ENCODE measurements at places on chromosomes 12 and 14.

DNA sequence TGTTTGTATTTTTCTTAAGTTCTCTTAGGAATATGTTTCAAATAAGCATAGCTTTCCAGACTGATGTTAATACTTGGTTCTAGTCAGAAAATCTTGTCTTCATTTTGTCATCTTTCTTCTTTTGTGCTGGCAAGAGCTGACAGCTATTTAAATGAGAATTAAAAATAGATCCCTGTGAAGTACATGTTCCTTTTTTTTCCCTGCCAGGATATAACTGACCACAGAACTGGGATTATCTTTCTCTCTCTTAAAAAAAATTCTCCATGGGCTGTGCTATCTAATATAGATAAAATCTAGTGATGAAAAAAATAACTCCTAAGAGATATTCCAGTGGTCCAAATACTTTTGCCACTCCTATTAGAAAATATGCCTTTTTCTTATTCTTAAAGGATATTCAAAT is 163.4 kb downstream of the AKAP6 start:
- no peak for DNase-seq

GRCh38 chr14:55699131-55700057 is 119.4 kb downstream of the KTN1 start:
- DNase-seq = no peak

DNA sequence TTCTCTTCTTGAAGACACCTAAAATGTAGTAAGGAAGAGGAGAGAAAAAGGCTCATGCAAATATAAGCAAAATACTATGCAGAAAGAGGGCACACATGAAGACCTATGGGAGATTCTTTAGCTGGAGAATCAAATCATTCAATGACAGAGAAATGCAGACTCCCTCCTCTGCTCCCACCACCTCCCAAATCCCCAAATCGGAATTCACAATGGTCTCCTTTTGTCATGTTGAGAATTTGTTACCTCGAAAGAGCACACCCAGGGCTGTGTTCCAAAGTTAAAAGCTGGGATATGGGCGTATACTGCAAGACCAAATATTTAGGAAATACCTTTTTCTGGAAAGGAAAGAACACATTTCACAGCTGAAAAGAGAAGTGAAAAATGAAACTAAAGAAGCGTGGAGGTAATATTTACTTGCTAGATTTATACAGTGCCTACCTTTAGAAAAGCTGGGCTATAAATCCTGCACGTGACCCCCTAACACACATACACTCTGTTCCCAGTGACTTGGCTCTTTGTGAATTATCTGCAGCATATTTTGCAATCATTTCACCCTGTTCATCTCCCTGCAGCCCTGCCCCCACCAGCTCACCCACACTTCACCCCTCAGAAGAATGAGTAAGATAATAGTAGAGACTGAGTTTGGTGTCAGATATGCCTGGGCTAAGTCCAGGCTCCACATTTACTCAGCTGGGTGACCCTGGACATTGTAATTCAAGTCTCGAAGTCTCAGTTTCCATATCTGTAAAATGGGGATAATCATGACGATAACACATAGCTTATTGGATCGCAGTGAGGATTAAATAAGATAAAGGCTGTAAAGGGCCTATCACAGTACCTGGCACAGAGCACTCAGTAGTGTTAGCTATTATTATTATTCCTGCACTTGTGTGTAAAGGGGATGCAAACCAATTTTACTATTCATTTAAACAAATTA is 2.9 kb upstream of the CACNA1C start:
- no peak for DNase-seq

- DNase-seq = no peak
These were observed 9.7 kb upstream of the RIC8B start for GRCh38 chr12:106764738-106765137.

DNA sequence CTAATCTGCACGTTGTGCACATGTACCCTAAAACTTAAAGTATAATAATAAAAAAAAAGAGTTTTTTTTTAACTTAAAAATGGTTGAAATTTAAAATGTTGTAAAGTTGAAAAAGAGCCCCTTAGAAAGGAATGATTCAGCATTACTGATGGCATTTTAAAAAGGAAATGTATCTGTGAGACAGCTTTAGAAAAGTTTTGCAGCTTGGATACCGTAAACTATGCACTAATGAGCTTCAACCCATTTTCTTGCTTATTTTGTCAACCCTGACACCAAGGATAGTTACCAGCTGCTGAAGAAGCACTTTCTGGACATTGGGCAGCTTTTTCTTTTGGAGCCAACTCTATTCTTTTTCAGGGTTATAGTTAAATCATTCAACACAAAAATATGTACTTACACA is 4.3 kb downstream of the BICD1 start:
- no peak for DNase-seq

- DNase-seq = peak; percentile 71
These were observed at the start of gene ACTR10 for GRCh38 chr14:58199726-58200479. Gene ACTR10, plus strand, starts transcription at chr14:58200149. Its CDS starts 69 bp downstream, at chr14:58200218.

DNA sequence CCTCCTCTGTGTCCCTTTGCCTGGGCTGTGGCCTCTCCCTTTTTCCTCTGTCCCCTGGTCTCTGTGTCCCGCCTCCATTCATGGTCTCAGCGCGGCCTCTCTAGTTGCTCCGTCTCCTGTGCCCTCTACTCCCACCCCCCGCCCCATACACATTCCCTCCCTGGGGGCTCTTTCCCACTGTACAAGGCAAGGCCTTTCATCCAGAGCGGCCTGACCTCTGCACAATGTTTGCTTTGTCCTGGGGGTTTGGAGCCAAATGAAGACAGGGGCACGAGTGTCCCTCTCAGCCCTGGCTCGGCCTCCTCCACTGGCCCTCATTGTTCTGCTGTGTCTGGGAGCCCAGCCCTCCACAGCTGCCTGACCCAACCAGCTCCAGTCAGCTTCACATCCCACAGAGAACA is 678.6 kb downstream of the BCL11B start:
- no peak for DNase-seq

DNA sequence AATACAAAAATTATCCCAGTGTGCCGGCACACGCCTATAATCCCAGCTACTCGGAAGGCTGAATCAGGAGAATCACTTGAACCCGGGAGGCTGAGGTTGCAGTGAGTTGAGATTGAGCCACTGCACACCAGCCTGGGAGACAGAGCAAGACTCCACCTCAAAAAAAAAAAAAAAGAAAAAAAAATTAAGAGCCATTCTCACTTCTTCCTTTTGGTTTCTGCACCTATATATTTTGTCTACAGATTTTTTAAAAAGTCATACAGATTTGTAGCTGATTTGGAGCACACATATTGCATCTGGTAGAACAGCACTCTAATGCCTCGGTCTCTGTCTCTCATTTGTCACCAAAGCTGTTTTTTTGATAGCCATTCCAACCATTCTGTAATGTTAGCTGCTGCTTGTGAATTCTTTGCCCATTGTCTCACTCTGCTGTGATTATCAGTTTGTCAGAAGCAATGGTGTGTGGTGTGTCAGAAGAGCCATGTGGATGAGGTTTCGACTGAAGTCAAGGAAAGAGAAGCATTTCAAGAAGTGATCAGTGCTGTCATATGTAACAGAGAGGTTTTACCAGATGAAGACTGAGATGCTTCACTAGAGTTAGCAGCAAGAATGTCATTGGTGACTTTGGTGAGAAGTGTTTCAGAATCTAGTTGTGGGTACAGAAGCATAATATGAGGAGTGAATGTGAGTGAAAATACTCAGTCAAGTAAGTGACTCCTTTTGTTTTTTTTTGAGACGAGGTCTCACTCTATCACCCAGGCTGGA is 8.7 kb upstream of the KTN1 start:
- DNase-seq = no peak

GRCh38 chr14:47899685-47900084 is 224.3 kb upstream of the MDGA2 start:
- DNase-seq = no peak

GRCh38 chr12:55726971-55727370 is 1.8 kb downstream of the CD63 start:
- DNase-seq = no peak

- DNase-seq = peak; percentile 39
These were observed 3.9 kb downstream of the CEBPE start for GRCh38 chr14:23115039-23115731.

DNA sequence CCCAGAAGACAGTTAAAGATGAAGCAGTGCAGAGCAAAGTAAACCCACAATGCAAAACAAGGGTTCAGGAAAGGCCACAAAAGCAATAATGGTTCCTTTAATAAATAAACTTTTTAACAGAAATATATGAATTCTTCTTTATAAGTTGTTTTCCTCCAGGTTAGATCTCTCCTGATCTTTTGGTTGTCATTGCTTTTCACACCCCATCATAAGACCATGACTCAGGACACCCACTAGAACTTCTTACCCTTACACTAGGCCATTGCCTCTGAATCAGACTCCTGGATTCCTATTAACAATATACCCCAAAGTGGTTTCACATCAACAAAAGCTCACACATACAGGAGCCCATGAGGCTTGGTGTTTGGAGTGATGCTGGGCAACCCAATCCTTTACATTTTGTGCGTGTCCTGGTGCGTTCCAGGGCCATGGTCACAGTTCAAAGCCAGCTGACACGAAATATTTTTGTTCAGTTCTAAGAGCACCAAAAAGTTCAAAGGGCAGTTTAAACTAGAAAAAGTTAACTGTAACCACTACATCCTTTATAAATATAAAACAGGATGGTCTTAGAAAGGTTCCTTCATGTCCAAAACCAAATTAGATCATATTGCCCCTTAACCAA is 187.0 kb downstream of the EPS8 start:
- DNase-seq = no peak

- no peak for DNase-seq
These were observed 64.7 kb upstream of the STAC3 start for GRCh38 chr12:57315681-57316080.

GRCh38 chr14:99568567-99569560 is 35.1 kb downstream of the CCDC85C start:
- DNase-seq = no peak

GRCh38 chr12:126404293-126404881 is 1339.2 kb downstream of the AACS start:
- DNase-seq = no peak

DNA sequence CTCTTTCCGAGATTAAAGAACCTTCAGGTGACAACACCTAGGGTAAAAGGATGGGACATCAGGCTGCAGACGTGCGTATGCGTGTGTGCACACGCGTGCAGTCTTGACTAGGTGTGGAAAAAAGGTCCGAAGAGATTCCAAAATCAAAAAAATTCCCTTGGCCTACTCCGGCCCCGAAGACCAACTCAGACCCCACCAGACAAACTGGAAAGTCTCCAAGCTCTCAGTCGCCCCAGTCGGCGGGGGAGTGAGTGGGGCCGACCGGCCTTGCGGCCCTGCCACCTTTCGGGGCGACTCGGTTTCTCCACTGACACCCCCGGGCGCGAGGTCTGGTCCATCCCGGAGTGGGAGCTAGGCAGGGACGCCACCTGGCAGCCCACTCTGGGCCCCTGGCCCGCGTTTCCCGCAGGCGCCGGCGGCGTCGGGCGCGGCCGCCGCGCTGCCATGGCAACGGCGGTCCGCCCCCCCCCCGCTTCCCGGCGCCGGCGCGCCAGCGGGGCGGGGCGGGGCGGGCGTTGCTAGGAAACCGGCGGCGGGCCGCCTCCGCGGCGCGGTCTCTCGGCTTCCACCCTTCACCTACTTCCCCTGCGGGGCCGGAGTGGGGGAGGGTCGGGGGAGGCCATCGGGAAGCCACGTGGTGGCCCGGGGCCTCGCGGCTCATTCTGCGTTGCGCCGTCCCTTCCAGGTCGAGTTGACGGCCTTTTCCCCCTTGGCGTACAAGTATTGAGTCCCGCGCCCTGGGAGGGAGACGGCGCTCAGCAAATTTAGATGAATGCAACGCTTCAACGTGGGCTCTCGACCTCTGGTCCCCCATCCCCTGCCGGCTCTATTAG is 253.1 kb downstream of the EFCAB11 start:
- peak; percentile 42 for DNase-seq

GRCh38 chr14:101463566-101464171 is 97.6 kb upstream of the DIO3 start:
- no peak for DNase-seq

DNA sequence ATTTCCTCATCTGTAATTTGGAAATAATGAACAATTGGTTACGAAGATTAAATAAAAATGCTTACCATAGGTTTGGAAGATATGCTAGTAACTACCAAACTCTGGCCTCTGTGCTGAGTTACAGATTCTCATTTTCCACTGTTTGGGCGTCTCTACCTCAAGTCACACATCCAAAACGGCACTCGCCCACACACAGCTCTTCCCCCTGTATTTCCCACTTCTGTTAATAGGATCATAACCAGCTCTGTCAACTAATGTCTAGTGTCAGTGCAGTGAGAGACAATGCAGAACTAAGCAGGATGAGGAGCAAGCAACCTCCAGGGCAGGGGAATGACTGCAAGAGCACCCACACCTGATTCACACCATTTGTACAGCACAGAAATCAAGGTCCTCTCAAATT is 10.9 kb upstream of the SYCP3 start:
- no peak for DNase-seq

Measured in Kasumi-1 (cell line).